Endothelial cell (in vitro differentiated cells): ENCODE measurements at places on chromosomes 1 and 21. TPM values are rescaled to one million over a fixed set of nuclear protein-coding genes. Genes with fewer than 3 reads are reported as not detected.

- no peak for DNase-seq
- H3K36me3 ChIP-seq: no peaks in the 10 kb centered on the region
- no peaks in the 10 kb centered on the region for H3K27me3 ChIP-seq
- H3K27ac ChIP-seq: no peak overlapping the region
- H3K4me3 ChIP-seq: no peak overlapping the region
- peaks cover 4% of the 10 kb centered on the region for H3K4me1 ChIP-seq
Measured at GRCh38 chr1:73859227-73859626, 338.7 kb downstream of the LRRIQ3 start.

GRCh38 chr1:193494368-193494767 lies 308.0 kb upstream of the B3GALT2 start:
- no peak for DNase-seq
- H3K27me3 ChIP-seq: no peaks in the 10 kb centered on the region
- H3K4me3 ChIP-seq: no peak overlapping the region
- H3K4me1 ChIP-seq: no peaks in the 10 kb centered on the region
- no peaks in the 10 kb centered on the region for H3K36me3 ChIP-seq

- no peak overlapping the region for H3K27ac ChIP-seq
- no peaks in the 10 kb centered on the region for H3K27me3 ChIP-seq
- H3K4me1 ChIP-seq: peaks cover 13% of the 10 kb centered on the region
- peak; percentile 51 for DNase-seq
Measured at GRCh38 chr1:236868625-236869467, 73.8 kb downstream of the MTR start.

DNA sequence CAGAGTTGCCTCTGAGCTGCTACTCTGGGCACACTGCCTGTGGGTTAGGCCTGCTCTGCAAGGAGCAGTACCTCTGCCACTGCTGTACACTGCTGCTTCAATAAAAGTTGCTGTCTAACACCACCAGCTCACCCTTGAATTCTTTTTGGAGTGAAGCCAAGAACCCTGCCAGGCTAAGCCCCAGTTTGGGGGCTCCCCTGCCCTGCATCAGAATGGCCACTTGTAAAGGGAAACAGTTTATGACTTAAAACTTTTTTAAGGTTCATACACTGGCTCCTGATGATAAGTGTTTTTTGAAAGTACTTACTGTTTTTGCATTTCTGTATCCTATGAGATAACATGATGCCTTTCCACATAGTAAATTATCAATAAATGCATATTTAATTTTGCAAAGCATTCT lies 310.0 kb downstream of the LMO4 start:
- H3K36me3 ChIP-seq: no peaks in the 10 kb centered on the region
- peaks cover 5% of the 10 kb centered on the region for H3K27me3 ChIP-seq
- no peak overlapping the region for H3K4me3 ChIP-seq
- peaks cover 14% of the 10 kb centered on the region for H3K4me1 ChIP-seq
- no peak for DNase-seq

Gene COA7
- 14.4 TPM for total RNA-seq

DNA sequence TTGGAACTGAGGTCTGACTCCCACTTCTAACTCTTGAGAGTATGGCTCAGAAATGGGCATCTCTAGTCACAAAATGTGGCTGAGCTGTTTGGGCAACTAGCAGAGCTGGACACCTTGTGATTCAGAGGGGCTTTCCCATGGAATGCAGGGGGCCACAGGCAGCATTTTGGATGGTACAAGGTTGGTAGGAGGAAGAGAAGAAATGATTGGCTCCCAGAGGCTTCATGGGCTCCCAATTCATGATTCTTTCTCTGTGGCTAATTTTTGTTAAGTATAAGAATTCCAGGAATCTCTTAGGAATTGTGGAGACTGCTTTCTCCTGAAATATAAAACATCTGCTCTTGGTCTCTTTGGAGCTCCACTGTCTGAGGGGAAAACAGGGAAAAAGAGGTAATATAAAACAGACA lies 49.7 kb downstream of the PBX1 start:
- H3K27me3 ChIP-seq: peaks cover 1% of the 10 kb centered on the region
- H3K4me3 ChIP-seq: no peak overlapping the region
- no peaks in the 10 kb centered on the region for H3K36me3 ChIP-seq
- H3K4me1 ChIP-seq: peaks cover 21% of the 10 kb centered on the region

DNA sequence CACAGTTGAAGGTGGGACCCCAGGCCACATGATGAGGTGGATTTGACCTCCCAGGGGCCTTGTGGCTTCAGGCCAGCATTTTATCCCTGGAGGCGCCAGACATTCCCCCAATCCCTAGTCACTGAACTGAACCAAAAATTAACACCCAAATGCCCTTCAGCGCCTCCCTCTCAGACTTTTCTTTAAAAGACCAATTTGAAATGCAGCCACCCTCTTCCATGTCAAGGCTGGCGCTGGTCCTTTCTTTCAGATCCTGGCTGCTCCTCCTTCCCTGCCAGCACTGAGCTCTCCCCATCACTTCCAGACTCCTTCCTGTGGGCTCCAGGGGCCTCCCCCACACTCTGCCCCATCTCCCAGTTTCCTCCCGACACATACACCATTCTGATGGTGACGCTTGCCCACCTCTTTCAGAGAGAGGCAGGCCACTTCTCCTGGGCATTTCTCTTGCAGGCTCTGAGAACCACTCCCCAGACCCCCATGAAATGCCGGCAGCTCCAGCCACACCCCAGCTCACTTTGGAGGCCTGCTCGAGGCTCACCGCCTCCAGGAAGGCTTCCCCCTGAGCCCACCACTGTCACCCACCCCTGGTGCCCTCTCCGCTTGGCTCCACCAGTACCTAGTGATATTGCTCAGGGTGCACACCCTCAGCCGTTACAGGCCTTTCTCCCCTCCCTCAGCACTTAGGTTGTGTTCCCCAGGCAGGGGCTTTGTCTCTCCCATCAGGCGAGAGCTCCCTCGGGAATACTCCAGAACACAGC lies 27.0 kb downstream of the NAV1 start:
- H3K4me1 ChIP-seq: peaks cover 64% of the 10 kb centered on the region
- peaks cover 6% of the 10 kb centered on the region for H3K36me3 ChIP-seq
- H3K27ac ChIP-seq: no peak overlapping the region
- H3K4me3 ChIP-seq: no peak overlapping the region
- H3K27me3 ChIP-seq: peaks cover 2% of the 10 kb centered on the region

GRCh38 chr21:24868117-24868516 lies 739.2 kb downstream of the MRPL39 start:
- H3K36me3 ChIP-seq: no peaks in the 10 kb centered on the region
- no peak overlapping the region for H3K27ac ChIP-seq
- H3K27me3 ChIP-seq: no peaks in the 10 kb centered on the region
- DNase-seq: no peak
- H3K4me3 ChIP-seq: no peak overlapping the region

DNA sequence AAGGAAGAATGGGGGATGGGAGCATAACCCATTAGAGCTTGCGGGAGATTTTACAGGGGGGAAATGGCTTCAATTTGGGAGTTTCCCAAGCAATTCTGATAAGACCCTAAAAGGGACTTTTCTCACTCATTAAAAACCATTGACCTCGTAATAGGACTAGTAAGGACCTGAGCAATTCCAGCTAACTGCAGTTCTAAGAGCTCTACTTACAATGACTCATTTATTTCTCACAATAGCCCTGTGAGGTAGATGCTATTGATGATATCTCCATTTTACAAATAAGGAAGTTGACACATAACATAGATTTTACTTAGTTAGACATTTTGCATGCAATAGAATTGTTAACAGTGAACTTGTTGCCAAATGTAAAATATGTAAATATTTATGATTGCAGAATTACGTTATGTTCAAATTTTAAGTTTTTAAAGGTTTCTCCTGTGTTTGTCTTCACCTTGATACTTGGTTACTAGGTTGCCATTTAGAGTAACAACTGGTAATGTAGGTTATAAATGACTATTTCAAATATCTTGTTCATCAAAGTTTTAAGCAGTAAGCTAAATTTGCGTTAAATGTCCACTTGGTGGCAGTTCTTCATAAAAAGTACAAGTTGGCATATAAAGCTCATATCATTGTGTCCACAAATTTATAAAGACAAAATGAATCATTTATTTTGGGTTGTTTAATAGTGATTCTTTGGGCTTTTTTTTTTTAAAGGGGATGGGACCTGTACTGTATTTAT lies 182.0 kb downstream of the PLA2G4A start:
- H3K27me3 ChIP-seq: peaks cover 2% of the 10 kb centered on the region
- no peak overlapping the region for H3K4me3 ChIP-seq
- no peaks in the 10 kb centered on the region for H3K4me1 ChIP-seq
- no peak overlapping the region for H3K27ac ChIP-seq
- peaks cover 3% of the 10 kb centered on the region for H3K36me3 ChIP-seq

DNA sequence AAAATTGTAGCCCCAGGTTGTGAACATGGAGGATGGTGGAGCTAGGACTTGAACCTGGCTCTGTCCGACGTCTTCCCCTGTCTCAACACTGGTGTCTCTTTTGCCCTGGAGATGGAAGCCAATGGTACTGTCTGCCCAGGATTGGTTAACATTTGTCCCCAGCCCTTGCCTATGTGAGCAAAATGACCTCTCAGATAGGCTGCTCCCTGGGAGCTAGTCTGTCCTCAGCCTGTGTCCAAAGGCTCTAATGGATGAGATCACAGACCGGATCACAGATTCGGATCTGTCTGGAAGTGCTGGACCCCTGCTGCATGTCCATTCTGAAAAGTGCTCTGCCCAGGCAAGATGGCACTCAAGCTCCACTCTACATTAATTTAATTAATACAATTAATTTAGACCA lies 394.4 kb upstream of the VAMP3 start:
- no peak overlapping the region for H3K27ac ChIP-seq
- H3K4me1 ChIP-seq: peaks cover 27% of the 10 kb centered on the region
- no peak overlapping the region for H3K4me3 ChIP-seq
- no peak for DNase-seq
